Stimulated activated CD8-positive, alpha-beta memory T cell treated with anti-CD3 and anti-CD28 coated beads, Interleukin-15, amount 100 ng/mL, for 4 hours (primary cell): ENCODE measurements at places on chromosomes 1 and 21.

- no peak for DNase-seq
Measured at GRCh38 chr21:25837533-25838265, 102.9 kb downstream of the GABPA start.

GRCh38 chr1:53949023-53949990 is 3.2 kb downstream of the LRRC42 start:
- no peak for DNase-seq

- DNase-seq, result no peak
Measured at GRCh38 chr1:158932171-158932570, 819 bp downstream of the PYHIN1 start.

GRCh38 chr1:213393860-213394259 is 342.8 kb downstream of the RPS6KC1 start:
- DNase-seq, result no peak

GRCh38 chr1:34341896-34342295 is 165.2 kb downstream of the C1orf94 start:
- no peak for DNase-seq

DNA sequence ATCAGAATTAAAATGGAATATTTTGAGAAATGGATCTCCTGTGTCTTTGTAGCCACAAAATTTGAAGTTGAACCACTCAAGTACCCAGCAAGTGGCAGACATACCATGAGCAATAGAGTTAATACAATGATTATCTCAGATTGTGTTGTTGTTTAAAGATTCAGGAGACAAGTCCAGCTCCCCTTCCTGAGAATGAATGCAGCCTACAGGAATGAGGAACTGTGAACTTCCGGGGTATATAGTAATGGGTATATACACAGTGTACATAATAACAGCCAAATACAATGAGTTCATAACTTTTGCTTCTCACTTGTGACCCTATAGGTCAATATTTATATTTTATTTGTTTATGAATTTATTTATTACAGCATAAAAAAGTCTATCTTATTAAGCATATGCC is 445.0 kb downstream of the SETD4 start:
- DNase-seq, result no peak
